ENCODE measurements at places on chromosomes 3 and 15. TPM values are rescaled to one million over a fixed set of nuclear protein-coding genes. Genes with fewer than 3 reads are reported as not detected.

KIF7 gene
- 15.1 TPM for total RNA-seq

DET1 gene
- 3.6 TPM for total RNA-seq

NAALADL2 gene
- 9.5 TPM for total RNA-seq

TMOD2 gene
- 5.2 TPM for total RNA-seq

All from bronchial smooth muscle cell (primary cell).